ENCODE measurements at places on chromosomes 7 and 10.

DNA sequence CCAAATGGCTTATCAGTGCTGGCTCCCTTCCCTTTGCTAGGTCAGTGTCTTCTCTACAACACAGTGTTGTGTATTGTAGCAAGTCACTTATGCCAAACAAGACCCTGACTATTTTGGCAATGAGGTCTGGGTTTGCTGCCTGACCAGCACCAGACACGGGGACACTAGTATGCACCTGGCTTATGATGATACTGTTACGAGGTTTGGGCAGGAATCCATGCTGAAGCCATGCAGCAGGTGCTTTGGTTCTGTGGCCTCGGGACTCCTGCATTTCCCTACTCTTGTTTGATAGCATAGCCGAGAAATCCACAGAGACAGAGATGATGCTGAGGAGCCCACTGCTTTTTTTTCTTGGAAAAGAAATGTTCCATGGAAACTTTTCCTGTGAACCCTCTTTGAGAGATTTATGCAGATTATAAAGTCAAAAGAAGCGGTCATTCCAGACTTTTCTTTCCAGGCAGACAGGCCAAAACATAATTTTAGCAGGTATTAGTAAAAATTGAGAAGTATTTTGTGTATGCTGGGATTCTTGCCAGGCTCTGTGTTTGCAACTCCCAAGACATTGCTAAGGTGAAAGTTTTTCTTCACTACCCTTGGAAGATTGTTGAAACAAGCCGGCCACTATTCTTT lies 291.1 kb downstream of the BBS9 start:
- DNase-seq: no peak

- DNase-seq: no peak
Observed at GRCh38 chr7:146658604-146659003, 542.0 kb downstream of the CNTNAP2 start.

- no peak for DNase-seq
Observed at GRCh38 chr10:99555825-99556523, 23.2 kb downstream of the NKX2-3 start.

DNA sequence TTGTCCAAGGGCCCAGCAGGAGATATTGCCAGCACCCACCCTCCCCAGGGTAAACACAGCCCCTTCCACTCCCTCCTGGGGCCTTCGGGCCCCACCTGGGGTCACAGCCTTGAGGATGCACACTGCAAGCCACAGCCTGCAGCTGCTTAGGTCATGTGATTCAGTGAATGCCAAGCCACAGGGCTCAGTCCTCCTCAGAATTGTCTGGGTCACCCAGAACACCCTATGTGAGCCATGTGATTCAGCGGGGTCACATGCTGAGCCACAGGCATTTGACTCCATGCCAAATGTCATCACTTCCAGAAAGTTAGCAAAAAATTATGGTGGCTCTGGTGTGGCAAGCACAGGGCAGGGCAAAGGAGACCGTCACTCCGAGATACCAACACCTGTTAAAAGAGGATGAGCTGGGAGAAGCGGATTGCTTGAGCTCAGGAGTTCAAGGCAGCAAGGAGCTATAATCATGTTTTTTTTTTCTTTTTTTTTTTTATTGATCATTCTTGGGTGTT lies 17.2 kb upstream of the PSAP start:
- DNase-seq: no peak

- DNase-seq: no peak
Observed at GRCh38 chr7:136637813-136638212, 230.6 kb upstream of the CHRM2 start.

GRCh38 chr10:132646443-132647097 lies 109.0 kb downstream of the INPP5A start:
- DNase-seq: no peak

DNA sequence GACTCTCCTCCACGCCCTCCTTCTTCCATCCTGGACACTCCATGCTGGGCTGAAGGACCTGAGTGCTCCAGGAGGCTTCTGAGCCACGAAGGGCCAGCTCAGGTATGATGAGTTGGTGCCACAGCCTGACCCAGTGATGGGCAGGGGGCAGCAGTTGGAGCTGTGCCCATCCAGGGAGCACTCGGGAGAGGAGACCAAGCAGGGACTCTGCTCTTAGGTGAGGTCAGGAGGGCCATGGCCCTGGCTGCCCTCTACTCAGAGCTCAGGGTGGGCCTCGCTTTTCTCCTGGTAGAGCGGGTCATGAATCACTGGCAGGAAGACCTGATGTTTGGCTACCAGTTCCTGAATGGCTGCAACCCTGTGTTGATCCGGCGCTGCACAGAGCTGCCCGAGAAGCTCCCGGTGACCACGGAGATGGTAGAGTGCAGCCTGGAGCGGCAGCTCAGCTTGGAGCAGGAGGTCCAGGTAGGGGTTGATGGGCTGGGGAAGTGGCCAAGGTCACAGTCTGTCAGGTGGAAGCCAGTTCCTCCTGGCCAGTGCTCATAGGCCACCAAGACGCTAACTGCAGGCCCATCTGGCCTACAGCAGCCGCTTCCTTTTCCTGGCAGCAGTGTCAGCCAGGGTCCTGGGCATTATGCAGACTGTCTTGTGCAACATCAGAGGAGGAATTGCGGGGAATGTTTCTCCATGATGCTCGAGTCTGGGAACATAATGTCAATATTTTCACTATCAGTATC lies 50.8 kb downstream of the ALOX5 start:
- no peak for DNase-seq

GRCh38 chr10:103044942-103045489 lies 126.9 kb downstream of the CNNM2 start:
- DNase-seq: no peak

DNA sequence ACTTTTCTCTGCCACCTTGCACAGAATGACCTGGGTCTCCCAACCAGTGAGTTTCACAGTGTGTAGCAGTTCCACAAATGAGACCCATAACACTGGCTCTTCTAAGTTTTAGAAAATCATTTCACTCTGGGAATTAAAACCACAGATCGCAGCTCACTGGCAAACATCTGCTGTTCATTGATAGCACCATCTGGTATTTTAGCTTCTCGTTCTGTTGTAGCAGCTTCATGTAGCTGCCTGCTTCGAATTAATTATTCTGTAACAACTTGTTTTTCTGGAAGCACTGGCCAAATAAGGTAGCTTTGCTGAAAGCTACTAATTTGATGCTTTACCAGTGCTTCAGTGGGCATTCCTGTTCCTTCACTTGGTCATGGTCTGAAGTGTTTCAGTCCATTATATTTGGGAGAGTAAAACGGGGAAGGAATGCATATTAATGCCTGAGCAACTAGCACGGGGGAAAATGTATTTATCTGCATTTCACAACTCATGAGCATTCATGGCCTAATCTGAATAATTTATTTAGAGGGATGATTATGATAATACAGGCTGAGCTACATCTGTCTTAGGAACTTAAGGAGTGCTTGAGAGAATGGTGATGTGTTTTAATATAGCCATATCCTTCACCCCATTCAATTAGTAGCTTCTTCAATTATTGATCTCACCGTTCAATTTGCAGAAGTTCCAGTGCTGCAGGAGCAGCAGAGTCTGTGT lies 447.4 kb downstream of the XPNPEP1 start:
- no peak for DNase-seq

- no peak for DNase-seq
Observed at GRCh38 chr7:83475420-83475819, 173.5 kb downstream of the SEMA3E start.

- DNase-seq: no peak
Observed at GRCh38 chr7:44375236-44375699, 49.9 kb upstream of the CAMK2B start.

- DNase-seq: no peak
Observed at GRCh38 chr10:99527526-99528493, 4.9 kb upstream of the NKX2-3 start.

GRCh38 chr7:16071246-16071857 lies 350.0 kb downstream of the CRPPA start:
- DNase-seq: no peak

DNA sequence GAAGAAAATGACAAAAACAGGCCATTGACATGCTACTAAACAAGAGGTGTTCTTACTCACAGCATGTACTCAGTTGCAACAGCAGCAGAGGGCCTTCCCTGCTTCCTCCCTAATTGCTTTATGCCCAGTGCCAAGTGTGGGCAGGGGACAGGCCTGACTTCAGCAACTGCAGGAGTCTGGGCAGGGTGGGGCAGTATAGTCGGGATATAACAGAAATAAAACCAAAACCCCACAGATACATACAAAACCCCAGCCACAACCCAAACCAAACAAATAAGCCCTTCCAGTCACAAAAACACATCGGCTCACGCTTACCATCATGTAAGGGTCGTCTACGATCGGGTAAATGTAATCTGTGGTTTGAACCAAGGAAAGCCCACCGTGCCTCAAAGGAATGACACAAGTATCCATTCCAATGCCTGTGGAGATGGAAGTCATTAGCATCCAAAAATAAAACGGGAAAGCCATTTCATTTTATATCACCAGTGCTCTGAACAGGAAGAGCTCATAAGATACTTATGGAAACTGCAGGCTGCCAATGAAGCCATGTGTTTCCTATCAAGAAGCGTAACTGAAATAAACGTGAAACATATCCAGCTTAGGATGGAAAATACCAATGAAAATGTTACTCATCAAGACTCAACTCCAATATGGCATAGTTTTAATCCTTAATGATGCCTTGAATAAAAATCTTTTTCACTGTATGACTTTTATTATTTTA lies 9.5 kb downstream of the SEPHS1 start:
- DNase-seq: no peak

DNA sequence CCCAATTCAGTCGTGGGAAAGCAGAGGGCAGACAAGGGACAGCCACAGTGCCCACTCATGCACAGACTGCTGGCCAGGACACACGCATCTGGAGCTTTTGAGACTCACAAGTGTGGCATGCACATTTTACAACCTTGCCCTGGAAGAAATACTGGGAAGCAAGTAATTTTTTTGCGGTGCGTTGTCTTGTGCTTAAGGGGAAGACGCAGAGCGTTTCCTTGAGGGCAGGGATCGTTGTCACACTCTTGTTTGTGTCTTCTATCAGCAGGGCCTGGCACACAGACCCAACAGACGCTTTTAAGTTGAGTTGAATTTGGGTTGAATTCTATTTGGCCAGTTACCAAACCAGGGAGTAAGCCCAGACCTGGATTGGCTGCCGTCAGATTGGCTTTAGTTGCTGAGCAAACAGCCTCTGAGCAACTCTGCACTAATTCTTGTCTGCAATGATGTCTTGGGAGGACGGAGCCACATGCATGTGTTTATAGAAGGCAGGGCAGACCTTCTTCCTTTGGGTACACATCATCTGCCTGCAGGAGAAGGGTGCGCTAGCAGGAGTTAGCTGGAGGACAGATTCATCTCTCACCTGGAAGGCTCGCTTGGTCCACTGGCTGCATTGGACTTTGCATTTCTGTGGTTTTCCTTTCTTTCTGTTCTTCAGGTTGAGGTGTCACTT lies 38.4 kb downstream of the IL2RA start:
- no peak for DNase-seq
